NCI-H2081 treated with DMSO at 0.1 percent for 48 hours (cell line): ENCODE measurements at places on chromosomes 2 and 18.

GRCh38 chr2:11320698-11321492, 23.5 kb downstream of the ROCK2 start:
- no peak for DNase-seq

- DNase-seq, result no peak
These were observed 145.5 kb downstream of the TRABD2A start for GRCh38 chr2:84735389-84735788.

GRCh38 chr18:5574843-5575242, 31.0 kb upstream of the EPB41L3 start:
- DNase-seq, result no peak

- DNase-seq, result no peak
These were observed 20.7 kb upstream of the ALLC start for GRCh38 chr2:3637311-3637675.

GRCh38 chr2:85954590-85955458, 66.0 kb upstream of the ST3GAL5 start:
- no peak for DNase-seq

GRCh38 chr2:38495880-38496279, 106.8 kb downstream of the HNRNPLL start:
- DNase-seq, result no peak
